Activated T-helper 1 cell treated with anti-CD3 and anti-CD28 coated beads, Interleukin-2, amount 50 U/mL, for 16 hours (primary cell): ENCODE measurements at places on chromosomes 2 and 18.

DNA sequence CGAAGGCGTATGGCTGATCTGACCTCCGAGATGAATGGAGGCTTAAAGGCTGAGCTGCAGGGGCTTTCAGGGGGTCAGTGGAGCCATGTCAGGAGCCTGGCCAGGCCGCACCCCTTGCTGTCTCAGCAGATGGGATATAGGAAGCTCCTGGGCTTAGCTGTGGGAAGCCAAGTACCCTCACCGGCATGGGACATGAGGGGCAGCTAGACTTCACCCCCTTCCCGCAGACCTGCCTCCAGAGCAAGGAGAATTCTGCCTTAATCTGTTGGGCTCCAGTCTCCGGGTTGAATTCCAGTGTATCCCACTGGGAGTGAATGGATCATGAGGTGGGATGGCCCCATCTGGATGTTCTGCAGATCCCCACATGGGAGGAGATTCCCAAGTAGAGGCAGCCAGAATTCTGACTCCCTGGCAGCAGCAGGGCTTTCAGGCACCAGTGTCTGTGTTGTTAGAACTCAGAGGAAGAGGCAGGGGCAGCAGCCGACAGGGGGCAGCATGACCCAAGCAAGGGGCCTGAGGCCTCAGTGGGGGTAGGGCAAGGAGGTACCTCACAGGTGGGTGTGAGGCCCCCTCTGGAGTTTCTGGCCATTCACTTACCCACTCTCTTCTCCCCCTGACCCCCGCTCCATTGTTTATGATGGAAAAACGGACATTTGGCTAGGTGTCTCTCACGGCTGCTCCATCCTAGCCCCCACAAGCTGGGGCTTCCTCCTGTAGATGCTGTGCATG is 19.1 kb downstream of the CAPG start:
- DNase-seq = peak; percentile 46

- DNase-seq = no peak
Observed at GRCh38 chr2:126431136-126431535, 224.8 kb upstream of the GYPC start.

DNA sequence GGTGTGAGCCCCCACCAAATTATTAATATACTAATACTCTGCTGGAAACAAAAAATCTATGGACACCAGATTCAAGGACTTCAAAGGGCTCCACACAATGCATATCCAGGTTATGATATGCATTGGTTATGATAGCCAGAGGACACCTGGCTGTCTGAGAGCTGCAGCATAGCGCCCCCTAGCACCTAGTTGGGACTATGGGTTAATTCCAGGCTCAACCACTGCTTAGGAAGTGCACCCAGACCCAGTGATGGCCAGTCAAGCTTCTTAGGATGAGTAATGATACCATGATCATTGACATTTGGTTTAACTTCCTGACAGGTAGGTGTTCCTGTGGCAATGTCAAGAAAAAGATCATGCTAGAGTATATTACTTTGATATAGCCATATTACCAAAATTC is 3.8 kb upstream of the FRZB start:
- DNase-seq = no peak

DNA sequence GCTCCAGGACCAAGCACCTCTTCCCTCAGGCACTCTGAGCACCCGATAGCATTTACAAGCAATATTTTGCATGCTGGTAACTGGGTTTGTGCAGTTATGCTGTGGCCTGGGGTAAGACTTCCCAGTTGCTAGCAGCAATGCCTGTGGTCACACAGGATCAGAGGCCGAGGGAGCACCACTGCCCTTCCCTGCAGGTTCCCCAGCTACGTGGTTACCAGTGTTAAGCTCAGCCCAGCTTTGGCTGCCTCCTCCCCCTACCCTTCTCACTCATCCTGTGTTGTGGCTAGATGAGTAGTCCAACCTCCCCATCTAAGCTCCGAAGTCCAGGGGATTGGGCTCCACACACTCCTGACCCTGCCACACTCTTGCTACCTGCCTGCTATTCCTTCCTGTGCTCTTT is 141.1 kb downstream of the CELF4 start:
- no peak for DNase-seq
